ENCODE measurements at places on chromosomes 11 and 22.

- DNase-seq, result no peak
These were observed 236.8 kb downstream of the BUD13 start for GRCh38 chr11:116535994-116536393.

DNA sequence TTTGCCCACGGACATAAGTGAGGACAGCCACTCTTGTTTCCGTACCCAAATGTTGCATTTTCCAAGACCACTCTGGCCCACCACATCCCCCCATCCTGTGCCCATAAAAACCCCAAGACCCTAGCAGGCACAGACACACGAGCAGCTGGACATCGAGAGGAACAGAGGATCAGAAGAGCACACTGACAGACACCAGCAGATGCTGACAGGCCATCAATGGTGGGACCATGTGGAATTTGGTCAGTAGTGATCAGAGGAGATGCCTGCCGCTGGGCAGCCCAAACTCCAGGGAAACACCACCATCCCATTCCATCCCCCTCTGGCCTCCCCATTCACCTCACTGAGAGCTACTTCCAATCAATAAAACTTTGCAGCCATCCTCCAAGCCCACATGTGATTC lies 87.0 kb downstream of the DLG2 start:
- DNase-seq, result no peak

DNA sequence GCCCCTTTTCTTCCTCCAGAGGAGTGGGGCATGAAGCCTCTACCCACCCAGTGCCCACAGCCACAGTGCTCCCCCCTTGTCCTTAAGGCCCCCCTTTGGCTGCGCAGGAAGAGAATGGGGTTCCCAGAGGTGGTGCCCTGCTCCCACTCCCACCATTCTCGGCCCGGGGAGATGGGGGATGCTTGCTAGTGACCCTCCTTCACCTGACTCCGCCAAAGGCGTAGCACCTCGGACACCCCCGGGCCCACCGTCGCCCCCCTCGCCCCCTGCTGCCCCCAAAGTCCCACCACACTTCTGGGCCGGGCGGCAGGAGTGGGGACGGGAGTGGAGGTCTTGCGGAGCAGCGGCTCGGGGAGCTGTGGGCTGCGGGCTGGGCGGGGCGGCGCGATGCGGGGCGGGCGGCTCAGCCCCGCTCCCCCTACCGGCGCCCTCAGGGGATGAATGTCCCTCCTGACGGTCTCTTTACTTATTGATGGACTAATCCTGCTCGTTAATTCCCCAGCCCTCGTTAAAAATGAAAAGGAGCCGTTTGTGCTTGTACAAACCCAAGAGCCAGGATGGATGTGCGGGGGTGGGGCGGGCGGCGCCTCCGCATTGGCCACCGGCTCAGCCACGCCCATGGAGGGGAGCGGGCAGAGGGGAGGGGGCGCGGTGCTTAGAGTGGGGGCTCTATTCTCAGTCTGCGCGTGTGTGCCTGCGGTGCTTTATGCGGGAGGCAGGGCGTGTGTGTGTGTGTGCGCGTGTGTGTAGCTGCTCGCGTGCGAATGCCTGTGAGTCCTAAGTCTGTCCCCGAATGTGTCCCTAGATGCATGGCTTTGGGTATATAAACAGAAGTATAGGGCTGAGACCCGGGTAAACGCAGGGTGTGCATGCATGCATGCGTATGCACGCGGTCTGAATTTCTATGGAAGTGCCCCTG lies 25.6 kb downstream of the SYT7 start:
- peak; percentile 27 for DNase-seq

DNA sequence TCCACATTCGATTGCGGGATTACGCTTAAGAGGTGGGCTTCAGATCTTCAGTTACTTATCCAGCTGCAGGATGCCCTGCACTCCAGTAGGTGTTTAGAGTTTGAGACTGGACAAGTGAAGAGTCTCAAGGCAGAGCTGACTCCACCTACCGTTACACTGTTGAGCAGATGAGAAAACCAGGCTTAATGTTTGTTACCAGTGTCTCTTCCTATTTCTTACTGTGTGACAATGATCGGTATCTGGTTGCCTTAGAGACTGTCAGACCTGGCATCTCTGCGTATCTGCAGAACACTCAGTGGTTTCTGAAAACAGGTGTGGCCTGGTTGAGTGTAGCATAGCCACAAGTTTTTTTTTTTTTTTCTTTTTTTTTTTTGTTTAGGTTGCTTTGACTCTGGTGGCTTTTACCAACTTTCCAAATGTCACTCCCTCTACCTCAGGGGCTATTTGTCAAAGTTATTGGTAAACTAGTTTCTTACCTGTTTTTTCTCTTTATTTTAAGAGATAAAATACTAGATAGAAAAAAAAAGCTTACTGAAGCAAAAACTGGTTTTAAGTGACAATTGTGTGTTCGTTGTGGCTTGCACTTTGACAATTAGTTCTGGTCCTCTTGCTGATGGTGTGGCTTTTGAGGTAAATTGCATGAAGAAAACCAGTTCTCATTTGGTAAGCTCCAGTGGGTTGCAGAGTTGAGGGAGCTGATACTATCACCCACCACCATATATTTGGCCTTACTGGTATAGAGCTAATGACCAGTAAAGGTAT lies 284.8 kb downstream of the ETS1 start:
- no peak for DNase-seq

DNA sequence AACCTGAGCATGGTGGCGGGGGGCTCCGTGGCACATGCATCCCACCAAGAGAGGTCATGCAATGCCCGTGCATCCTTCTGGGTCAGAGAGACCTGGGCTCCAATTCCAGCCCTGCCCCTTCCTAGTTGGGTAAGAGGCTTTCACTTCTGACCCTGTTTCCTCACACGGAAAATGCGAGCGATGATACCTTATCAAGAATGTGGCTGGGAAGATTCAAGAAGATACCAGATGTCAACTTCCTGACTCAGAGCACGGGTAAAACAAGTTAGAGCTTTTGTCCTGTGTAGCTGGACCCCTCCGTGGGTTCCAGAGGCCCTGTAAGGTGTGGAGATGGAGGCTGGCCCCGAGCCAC lies 8.7 kb upstream of the DGKZ start:
- DNase-seq, result no peak

GRCh38 chr11:11604370-11604990 lies 17.3 kb downstream of the GALNT18 start:
- DNase-seq, result no peak

- DNase-seq, result no peak
These were observed 306.6 kb downstream of the BUD13 start for GRCh38 chr11:116466191-116466590.

DNA sequence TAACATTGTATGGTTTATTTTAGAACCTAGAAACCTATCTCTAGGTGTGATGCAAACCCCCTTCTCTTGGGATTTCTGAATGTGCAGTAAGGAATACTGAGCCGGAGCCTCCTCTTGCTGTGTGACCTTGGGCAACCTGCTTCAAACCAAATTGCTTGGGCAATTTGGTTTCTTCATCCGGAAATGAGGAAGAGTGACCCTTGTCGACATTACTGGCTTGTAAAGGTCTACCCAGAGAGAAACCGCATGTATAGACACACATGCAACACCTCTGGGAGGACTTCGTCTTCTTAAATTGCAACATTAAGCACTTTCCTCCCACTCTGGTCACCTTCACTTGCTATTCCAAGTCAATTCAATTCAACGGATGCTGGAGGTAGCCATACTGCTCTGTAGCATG lies 19.6 kb upstream of the TP53I11 start:
- no peak for DNase-seq
